ENCODE measurements at places on chromosomes 1 and 21. TPM values are rescaled to one million over a fixed set of nuclear protein-coding genes. Genes with fewer than 3 reads are reported as not detected.

OR2L5 gene
- not detected for total RNA-seq

DNA sequence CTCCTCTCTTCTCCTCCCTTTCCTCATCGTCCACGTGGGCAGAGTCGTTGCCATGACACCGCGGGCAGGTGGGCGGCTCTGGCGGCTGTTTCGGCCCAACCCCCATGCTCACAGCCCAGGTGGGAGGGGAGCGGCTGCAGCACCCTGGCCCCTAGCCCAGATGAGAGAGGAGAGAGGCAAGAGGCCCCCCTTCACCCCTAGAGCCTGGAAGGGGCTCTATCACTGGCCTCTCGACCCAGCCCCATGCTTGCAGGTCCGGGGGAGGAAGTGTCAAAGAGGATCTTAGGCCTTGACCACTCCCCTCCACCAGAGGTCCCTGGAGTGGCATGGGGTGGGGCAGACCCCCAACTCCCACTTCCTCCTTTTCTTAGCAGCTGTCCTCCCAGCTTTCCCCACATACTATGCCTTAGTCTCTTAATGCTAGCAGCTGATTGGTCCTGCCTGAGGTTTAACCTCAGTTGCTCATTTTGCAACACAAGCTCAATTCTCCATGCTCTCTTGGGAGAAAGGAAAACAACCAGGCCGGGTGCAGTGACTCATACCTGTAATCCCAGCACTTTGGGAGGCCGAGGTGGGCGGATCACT lies 10.4 kb downstream of the DLGAP3 start:
- H3K4me1 ChIP-seq: no peaks in the 10 kb centered on the region
- no peak overlapping the region for H3K27ac ChIP-seq
- no peaks in the 10 kb centered on the region for H3K27me3 ChIP-seq
- no peak overlapping the region for H3K4me3 ChIP-seq
- DNase-seq: no peak

DNA sequence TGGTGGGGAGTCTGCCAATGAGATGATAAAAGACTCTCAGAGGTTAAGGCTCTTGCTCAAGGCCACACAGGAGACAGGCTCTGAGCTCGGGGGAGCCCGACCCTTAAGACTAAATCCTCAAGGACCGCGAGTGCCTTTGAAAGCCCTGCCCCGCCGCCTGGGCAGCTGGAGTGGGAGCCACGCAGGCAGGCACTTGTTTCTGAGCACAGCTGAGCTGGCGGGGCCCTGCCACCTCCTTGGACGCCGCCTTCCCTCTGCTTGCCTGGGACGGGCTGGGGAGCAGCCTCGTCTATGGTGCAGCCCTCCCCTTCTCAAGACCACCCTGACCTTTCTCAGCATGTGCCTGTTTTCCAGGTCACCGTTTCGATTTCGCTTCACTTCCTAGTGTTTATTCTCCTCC lies 169.3 kb downstream of the CAMTA1 start:
- no peak overlapping the region for H3K27ac ChIP-seq
- H3K27me3 ChIP-seq: no peaks in the 10 kb centered on the region
- no peaks in the 10 kb centered on the region for H3K4me1 ChIP-seq
- H3K36me3 ChIP-seq: no peaks in the 10 kb centered on the region
- DNase-seq: no peak
- H3K4me3 ChIP-seq: no peak overlapping the region

DNA sequence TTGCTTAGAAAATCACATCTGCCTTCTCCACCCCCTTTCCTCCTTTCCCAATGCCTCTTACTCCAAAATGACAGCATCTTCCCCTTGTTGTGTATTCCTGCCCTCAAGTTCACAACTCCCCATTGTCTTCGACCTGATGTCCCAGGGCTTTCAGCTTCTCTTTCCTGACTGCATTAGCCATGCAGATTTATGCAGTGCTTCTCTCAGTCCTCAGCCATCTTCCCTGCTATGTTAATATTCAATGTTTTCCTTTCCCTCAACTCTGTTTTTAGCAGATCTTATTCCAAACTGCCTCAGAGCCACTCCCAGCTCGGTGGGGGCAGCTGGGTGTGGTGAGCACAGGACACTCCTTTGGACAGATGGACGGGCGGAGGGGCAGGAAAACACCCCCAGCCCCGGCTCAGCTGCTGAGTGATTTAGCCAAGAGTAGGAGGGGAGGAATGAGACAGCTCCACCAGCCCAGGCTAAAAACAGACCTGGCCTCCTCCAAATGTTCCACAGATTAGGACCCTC lies 71.0 kb downstream of the CD2 start:
- no peaks in the 10 kb centered on the region for H3K27me3 ChIP-seq
- no peaks in the 10 kb centered on the region for H3K36me3 ChIP-seq
- DNase-seq: no peak
- H3K4me3 ChIP-seq: no peak overlapping the region

DNA sequence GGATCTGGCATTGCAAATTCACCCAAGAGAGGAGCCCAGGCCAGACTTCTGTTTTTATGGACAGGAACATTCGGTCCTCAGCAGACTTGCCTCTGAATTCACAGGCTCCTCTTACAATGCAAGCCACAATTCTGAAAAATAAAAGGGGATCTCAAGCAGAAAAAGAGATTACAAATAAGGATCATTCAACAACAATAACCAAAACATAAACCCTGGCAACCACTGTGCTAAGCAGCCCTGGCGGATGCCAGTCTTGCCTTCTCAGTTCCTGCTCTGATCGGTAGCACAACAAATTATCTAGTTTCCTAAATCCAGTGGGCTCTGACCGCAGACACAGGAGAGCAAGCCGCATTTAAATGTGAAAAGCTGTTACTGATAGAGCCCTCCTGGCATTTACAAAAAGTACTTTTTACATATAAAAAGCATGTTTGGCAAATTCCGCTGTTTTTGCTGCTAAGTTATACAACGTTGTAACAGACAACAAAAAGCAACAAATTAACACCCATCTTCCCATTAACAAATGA lies 123.4 kb upstream of the FOXD3 start:
- H3K36me3 ChIP-seq: no peaks in the 10 kb centered on the region
- H3K27me3 ChIP-seq: peaks cover 12% of the 10 kb centered on the region
- no peak overlapping the region for H3K4me3 ChIP-seq
- no peaks in the 10 kb centered on the region for H3K4me1 ChIP-seq
- no peak for DNase-seq
- no peak overlapping the region for H3K27ac ChIP-seq
